ENCODE measurements at places on chromosomes 13 and 19. TPM values are rescaled to one million over a fixed set of nuclear protein-coding genes. Genes with fewer than 3 reads are reported as not detected.

C13orf42 gene
- total RNA-seq = not detected

CATSPERD gene
- 0.19 TPM for total RNA-seq

SSC5D gene
- 19.1 TPM for total RNA-seq

GRCh38 chr13:24166561-24166960 is 6.0 kb downstream of the SPATA13 start:
- DNase-seq = no peak

- DNase-seq = no peak
These were observed 11.5 kb downstream of the GPR183 start for GRCh38 chr13:99295488-99296252.

- DNase-seq = no peak
These were observed 84.0 kb upstream of the GSX1 start for GRCh38 chr13:27708325-27708724.
